ENCODE measurements at places on chromosomes 6 and 20.

DNA sequence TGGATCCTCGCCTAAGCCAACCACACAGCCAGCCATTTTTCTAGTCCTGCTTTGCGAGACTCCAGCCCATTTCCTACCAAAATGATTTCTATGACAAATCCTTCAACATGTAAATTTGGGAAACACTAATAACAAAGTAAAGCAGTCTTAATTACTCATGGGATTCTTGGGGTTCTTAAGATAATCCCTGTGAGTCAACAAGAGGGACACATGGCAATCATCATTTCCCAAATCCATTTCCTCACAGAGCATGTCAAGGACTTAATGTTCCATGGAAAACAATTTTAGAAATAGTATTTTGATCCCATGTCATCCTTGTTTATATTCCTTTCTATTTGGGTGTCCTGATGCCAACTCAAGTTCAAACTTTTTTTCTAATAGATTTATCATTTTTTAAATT is 322.7 kb upstream of the NOX3 start:
- no peak for DNase-seq

DNA sequence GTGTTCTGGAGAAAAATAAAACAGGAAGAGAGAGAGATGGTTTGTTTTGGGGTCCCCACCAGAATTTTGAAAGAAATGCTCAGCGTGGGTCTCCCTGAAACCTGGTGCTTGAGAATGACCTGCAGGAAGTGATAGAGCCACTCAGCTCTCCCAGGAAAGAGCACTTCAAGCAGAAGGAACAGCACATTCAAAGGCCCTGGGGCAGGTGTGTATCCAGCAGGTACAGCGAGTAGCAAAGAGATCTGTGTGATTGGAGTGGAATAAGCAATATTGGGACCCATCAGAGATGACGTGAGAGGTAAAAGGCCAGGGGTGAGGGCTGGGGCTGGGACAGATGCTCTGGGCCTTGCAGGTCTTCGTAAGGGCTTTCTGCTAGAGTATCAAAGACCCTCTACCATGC is 89.5 kb upstream of the CCDC167 start:
- DNase-seq: no peak

DNA sequence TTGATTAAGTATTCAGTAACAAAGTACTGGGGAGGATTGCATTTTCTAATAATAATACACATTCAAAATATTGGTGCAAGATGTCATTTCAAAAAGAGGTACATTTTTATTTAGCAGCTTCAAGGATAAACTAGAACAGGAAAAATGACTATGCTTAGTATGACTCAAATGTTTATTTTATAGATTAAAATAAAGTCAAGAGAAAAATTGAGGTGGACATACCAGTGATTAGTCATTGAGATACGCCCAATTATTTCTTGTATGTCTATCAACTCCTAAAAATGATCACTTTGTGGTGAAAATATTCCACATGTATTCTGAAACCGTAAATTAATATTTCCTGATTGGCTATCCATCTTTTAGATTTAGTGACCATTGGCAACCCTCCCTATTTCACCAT is 96.7 kb downstream of the PHF3 start:
- no peak for DNase-seq

DNA sequence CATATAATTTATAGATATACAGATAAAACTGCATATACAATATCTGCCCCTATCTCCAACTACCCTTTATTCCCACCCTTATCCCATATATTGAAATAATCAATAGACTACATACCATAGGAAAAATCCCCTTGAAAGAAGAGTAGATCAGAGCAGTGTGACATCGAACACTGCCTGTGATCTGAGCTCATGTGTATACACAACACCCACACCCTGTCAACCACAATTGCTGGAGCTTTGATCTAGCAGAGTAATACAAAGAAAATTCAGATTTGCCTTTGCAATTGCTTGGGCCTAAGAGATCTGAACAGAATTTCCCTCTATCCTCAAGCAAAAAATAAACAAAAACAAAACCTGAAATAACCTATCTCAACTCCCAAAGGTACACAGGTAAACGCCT is 119.3 kb downstream of the ASCC3 start:
- DNase-seq: no peak

GRCh38 chr6:7933794-7934193 is 23.2 kb upstream of the TXNDC5 start:
- no peak for DNase-seq

- DNase-seq: no peak
Measured at GRCh38 chr6:80425089-80425823, 318.8 kb downstream of the BCKDHB start.

GRCh38 chr6:33967265-33967767 is 163.5 kb upstream of the MLN start:
- DNase-seq: no peak

GRCh38 chr6:48474136-48474535 is 363.1 kb upstream of the PTCHD4 start:
- DNase-seq: no peak

DNA sequence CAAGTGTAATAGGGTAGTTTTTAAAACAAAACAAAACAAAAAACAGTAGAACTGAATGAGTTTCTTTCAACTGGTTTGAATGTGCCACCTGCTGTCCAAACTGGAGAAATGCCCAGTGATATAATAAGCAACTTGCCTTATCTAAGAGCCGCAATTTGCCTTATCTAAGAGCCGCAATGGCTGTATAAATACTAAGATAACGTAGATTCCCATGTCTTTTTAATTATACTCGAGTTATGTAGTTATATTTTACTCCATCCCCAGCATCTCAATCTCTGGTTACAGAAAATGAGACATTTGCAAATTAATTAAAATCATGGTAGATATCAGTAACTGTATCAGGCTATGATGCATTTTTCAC is 67.2 kb downstream of the RPP40 start:
- DNase-seq: no peak

- no peak for DNase-seq
Measured at GRCh38 chr6:158337332-158337731, 25.1 kb downstream of the TULP4 start.

DNA sequence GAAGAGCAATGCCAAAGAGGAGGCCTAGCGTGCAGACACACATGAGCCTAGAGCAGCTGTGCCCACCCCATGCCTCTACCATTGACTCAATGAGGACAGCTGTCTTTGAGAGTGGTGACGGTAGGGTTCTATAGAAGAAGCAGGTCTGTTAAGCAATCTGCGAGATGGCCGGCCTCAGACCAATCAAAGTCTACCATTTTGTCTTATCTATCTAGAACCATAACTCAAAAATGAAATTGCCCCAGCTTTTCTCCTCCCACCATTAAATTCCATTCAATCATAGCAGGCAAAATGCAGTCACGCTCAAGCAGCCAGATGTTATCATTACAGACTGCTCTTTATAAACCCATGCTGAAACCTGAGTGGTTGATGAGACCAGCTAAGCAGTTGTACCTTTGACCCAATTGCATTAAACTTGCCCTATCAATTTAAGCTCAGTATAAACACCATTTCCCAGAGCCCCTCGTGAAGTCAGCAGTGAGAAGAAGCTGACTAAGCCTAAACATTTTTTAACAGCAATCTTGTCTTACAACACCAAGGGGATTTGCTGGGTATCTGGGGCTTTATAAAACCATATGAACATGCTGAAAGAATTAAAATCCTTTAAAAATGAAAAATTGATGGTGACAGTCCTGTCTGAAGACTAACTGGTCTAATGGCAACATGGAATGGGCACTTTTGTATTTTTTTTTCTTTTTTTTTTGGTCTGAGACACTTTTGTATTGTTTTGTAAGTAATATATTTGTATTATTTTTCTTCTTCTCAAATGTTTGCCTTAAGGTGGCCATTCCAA is 57.5 kb downstream of the FOXC1 start:
- DNase-seq: no peak

GRCh38 chr6:126949786-126950185 is 168.7 kb upstream of the RSPO3 start:
- DNase-seq: no peak

DNA sequence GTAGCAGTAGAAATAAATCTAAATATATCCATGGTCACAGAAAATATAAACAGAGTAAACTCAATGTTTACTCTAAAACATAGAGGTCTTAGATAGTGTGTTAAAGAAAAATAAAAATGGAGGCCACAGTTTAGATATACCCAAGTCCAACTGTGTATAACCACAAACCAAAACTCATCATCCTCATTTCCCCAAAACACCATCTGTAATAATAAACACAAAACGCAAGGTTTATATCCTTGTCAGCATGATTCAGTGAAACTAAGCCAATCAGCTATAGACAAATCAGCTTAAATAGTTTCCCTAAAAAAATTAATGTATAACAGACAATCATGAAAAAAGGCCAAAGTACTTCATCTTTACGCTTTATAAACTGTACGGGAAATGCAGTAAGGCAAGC is 2.7 kb upstream of the HACE1 start:
- DNase-seq: no peak

GRCh38 chr20:12916699-12917098 is 92.1 kb upstream of the SPTLC3 start:
- no peak for DNase-seq
